ENCODE measurements at places on chromosomes 1 and 21.

- DNase-seq: no peak
Observed at GRCh38 chr1:246081856-246082668, 425.0 kb downstream of the SMYD3 start.

DNA sequence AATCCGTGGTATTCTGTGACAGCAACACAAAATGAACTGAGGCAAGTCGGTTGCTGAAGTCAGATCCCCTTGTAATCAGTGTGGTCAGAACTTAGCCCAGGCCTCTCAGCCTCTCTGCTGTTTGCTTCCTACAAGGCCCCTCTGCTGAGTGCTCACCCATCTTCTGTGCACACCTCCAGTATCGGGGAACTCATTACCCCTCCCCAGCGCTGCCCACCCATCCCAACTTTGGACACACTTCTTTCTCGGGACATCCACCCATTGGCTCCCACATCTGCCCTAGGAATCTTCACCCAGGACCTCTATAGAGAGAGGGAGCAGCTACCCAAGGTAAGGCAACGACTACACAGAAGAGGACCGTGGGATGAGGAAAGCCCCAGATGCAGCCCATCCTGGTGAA lies 217.5 kb downstream of the MATN1 start:
- no peak for DNase-seq

- DNase-seq: no peak
Observed at GRCh38 chr1:85202092-85202863, 1.5 kb upstream of the SYDE2 start.

- no peak for DNase-seq
Observed at GRCh38 chr1:230376296-230376695, 49.8 kb downstream of the PGBD5 start.

GRCh38 chr1:53257454-53258081 lies 19.2 kb upstream of the MAGOH start:
- DNase-seq: no peak

GRCh38 chr1:153505576-153505975 lies 30.2 kb downstream of the S100A6 start:
- no peak for DNase-seq

GRCh38 chr1:148010527-148010926 lies 82.3 kb downstream of the GPR89B start:
- DNase-seq: peak; percentile 0

- DNase-seq: peak; percentile 98
Observed at GRCh38 chr21:44939532-44940115, at the start of gene SLX9. Gene SLX9 (plus strand): TSS chr21:44940029. CDS start chr21:44940058, 29 bp downstream.

GRCh38 chr1:20322081-20322824 lies 31.6 kb downstream of the VWA5B1 start:
- DNase-seq: no peak

DNA sequence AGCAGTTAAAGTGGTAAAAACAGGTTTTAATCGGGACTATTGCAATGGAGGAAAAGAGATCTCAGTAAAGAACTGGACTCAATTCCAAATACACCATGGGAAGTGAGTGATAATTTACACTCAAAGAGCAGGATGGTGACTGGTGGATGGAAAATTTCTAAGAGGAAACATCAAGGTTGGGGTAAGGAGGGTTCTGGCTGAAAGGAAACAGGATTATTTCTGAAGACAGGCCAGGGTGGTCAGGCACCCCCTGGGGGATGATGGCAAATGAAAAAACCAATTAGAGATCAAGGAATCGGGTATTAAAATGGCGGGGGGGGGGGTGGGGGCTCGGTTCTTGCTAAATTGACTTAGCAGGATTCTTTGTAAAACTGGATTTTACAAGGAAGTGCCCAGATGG lies 12.3 kb upstream of the HSD11B1 start:
- DNase-seq: no peak

DNA sequence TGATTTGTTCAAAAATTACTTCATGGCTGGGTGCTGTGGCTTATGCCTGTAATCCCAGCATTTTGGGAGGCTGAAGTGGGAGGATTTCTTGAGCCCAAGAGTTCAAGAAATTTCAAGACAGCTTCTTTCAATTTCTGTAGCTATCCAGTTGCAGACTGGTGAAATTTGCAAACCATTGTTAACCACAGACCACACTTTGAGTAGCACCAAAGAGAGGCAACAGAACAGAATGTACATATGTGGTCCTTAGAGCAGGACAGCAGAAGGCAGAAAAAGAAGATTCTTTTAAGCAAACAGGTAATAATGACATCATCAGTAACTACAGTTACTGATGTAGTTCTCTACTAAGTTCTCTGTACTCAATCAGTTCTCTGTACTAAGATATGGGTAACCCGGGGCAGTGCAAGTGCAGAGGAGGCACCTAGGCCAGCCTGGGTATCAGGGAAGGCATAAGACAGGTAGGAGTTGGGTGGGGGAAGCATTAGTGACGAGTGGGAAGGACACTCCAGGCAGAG lies 5.5 kb upstream of the KLF17 start:
- DNase-seq: no peak

DNA sequence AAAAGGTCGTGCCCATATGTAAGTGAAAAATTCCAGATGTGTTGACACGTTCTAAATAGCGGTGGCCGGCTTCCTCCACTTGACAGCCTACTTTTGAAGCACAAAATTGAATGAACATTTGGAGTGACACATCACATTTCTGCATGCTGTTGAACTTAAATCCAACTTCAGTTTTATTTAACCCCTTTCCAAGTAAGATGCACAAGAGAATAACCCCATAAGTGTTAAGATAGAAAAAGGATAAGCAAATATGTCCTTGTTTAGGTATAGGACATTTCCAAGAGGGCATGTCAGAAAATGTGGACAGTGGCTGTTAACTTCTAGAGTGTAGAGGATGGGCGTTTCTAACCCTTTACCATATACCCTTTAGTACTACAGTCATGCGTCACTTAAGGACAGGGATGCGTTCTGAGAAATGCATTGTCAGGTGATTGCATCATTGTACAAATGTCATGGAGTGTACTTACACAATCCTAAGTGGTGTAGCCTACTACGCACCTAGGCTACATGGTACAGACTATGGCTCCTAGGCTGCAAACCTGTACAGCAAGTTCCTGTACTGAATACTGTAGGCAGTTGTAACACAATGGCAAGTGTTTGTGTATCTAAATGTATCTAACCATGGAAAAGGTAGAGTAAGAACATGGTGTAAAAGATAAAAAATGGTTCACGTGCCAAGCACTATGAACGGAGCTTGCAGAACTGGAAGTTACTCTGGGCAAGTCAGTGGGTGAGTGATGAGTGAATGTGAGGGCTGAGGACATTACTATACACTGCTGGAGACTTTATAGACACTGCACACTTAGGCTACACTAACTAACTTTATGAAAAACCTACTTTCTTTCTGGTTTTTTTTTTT lies 9.3 kb upstream of the FAM89A start:
- DNase-seq: no peak

DNA sequence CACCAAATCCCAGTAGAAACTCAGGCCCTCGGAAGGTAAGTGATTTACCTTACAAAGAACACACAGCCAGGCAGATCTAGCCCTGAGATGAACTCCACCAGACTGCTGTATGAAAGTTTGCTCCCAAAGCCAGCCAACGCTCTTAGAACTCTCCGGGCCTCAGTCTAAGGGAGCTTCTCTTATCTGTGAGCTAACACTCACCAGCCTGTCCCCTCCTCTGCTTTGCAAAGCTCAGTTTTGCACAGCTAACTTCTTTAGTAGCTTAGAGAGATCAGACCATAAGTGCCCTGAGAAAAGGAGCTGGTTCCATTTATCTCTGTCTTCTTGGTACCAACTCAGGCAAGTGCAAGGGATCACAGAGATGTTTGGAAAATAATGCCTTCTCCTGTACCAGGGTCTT lies 195.8 kb upstream of the JUN start:
- no peak for DNase-seq

GRCh38 chr1:17624611-17625233 lies 85.2 kb downstream of the ARHGEF10L start:
- DNase-seq: no peak

- no peak for DNase-seq
Observed at GRCh38 chr1:94908965-94909364, 17.9 kb downstream of the CNN3 start.

DNA sequence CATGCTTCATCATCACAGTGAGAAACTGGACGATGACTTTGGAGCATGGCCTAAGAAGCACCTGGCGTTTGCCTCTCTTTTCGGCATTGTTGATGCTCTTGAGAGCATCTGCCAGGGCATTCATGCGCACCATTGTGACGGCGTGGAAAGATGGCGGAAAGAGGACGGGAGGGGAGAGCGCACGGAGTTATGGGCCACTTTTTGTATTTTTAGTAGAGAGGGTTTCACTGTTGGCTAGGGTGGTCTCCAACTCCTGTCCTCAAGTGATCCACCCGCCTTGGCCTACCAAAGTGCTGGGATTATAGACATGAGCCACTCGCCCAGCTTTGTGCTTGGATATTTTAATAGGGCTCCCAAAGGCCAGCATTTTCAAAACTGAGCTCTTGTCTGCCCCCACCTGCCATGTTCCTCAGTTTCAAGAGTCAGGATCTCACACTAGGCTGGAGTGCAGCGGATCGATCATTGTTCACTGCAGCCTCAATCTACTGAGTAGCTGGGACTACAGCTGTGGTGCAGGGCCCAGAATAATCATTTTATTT lies 5.3 kb downstream of the RPS8 start:
- no peak for DNase-seq

DNA sequence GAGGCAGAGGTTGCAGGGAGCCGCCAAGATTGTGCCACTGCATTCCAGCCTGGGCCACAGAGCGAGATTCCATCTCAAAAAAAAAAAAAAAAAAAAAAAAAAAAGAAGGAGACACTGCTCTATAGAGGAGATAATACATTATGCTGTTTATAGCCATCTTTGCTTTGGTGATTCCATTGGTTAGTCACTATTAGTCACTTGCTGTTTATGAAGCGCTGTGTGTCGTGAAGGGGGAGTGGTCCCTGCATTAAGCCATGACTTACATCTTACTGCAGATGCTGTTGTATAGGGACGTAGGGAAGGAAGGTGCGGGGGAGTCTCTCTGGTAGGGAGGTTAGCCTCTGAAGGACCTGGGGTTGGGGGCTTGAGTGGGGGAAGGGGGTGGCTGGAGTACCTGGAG lies 48.3 kb downstream of the HUNK start:
- no peak for DNase-seq

DNA sequence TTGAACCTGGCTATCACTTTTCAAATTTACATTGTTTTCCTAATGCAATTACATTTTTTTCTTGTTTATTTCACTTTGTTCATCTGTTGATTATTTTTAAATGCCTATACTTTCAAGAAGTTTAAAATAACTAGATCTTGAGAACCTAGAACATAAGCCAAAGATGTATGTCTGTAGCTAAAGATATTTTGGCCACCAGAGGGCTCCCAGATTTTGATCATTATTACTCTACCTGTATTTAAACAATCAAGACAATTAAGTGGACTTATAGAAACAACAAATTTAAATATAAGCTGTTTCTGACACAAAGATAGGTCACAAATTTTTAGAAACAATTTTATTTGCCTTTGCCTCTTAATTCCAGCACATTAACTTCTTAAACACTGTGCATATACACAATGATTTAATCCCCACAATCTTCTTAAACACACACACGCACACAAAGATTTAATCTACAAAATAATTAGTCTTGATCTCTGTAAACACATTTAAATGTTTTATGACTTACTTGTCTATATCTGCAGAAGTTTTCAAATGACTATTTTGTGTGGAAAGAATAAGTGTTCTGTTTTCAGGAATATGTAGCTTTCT lies 380.0 kb downstream of the DSCAM start:
- no peak for DNase-seq

DNA sequence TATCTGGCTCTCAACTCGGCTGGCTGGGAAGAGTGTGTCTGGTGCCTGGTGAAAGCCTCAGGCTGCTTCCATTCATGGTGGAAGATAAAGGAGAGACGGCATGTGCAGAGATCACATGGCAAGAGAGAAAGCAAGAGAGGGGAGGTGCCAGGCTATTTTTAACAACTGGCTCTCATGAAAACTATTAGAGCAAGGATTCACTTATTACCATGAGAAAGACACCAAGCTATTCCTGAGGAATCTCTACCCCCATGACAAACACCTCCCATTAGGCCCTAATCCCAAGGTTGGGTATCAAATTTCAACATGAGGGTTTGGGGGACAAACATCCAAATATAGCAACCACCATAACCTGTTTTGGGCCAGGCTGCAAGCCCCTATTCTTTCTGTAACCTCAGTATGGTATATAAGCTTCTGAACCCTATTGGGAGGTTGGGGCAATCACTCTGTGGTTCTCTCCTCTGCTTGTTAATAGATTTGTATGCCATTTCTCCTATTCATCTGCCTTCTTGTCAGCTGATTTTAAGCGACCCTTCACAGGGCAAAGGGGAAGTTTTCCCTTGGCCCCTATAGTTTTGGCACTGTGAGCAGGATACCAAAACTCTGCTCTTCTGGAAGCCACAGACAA lies 179.0 kb upstream of the TNR start:
- DNase-seq: no peak

- DNase-seq: peak; percentile 70
Observed at GRCh38 chr1:15153184-15153841, at the start of gene TMEM51. Gene TMEM51 (plus strand): TSS chr1:15153747. CDS start chr1:15215088, 61,341 bp downstream.

DNA sequence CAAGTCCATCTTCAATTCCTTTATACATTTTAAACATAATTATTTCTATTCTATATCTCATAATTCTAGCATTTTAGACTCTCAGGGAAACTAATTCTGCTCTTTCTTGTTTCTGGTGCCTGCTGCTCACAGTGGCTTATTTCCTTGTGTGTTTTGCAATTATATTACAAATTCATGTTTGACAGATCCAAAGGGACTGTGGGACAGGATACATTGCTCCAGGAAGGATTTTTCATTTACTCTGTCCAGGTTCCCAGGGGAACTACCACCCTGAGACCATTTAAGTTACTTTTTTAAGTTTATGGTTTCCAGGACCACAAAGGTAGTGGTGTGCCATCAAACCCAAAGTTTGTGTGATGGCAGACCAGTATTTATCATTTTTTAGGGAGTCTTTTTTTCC lies 6.6 kb downstream of the TTC39A start:
- DNase-seq: no peak

GRCh38 chr1:31957701-31958674 lies 19.8 kb upstream of the PTP4A2 start:
- no peak for DNase-seq
